Gastroesophageal sphincter (tissue), 4 donors: ENCODE measurements at places on chromosomes 3 and 15.

GRCh38 chr3:80535286-80535685 is 767.5 kb upstream of the ROBO1 start:
- ATAC-seq: no peak

GRCh38 chr3:16838561-16838960 is 46.2 kb upstream of the PLCL2 start:
- no peak for ATAC-seq

DNA sequence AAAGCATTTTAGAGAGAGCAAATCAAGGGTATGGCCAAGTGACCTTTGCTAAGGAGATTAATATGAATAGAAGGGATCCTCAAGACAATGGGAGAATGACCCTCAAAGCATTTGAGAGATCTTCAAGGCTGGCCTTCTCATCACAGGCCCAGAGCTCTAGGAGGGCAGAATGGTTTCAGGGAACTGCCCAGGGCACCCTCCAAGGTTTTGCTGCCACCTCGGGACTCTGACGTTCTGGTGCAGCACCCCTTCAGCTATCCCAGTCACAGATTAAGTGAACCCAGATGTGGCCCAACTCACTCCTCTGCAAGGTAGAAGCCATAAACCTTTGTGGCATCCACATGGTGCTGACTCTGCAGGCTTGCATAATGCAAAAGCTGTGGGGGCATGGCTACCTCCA is 209.3 kb downstream of the TLE3 start:
- ATAC-seq: no peak

DNA sequence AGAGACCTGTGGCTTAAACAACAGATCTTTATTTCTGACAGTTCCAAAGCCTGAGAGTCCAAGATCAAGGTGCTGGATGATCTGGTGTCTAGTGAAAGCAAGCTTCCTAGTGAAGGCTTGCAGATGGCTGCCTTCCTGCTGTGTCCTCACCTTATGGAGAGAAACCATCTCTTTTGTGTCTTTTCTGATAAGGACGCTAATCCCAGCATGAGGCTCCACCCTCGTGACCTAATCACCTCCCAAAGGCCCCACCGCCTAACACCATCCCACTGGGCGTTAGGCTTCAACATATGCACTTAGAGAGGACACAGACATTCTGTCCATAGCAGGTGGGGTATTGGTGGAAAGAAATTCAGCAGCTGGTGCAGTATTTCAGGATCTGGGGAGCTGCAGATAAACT is 19.8 kb upstream of the LYSMD4 start:
- ATAC-seq: no peak

DNA sequence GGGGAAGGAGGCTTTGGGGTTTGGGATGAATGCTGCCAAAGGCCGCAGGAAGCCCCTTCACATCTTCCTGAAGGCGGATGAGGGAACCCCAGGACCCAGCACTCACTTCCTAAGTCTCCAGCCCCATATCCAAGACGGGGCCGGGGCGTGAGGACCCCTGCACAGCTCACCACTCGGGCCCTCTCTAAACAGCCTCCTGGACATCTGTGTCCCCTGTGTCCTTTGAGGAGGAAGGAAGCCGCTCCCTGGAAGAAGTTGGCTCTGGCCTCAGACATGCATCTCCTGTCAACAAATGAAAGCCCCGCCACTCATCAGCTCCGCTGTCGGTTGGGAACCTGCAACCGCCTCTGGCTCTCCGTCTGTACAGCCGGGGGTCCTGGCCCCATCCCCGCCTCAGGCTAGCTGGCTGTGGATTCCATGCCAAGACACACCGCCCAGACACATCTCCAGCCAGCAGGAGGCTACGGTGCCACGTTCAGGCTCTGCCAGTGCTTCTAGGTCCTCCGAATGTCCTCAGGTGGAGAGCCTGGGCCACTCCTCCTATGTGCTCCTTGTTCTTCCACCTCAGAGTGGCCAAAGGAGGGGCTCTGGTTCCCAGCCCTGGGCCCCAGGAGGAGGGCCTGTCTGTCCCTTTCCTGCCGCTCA is 140.0 kb upstream of the MEF2A start:
- ATAC-seq: peak; percentile 18

DNA sequence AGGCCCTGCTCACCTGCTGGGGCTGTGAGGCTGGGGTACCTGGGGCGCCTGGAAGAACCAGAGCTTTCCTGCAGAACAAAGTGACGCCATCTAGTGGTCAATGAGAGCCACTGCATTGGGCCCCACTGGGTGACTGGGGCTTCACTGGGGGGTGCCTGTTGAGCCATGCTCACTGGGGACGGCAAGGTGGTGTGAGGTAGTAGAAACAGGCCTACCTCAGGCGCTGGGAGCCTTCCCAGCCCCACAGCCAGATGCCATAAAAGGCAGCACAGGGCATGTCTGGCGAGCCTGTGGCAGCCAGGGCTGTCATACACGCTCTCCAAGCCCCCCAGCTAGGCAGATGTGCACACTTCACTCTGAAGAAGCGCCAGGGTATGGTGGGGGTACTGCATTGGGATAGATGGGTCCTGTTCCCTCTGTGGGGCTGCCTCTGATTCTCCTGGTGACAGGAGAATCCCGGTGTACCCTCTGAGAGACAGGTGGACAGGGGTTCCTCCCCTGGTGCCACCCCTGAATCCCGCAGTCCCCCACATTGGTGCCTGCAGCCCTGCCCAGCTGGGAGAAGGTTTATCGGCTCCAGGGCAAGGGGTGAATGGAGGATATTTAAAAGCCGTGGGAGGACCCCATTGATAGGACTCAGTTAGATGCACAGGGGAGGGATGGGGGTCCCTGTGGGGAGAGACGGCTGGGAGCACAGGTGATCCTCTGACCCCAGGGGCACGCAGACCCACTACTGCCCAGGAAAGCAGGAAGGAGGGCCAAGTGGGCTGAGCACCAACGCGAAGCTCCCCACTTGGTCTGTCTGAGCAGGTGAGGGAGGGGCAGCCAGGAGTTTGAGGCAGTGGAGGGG is 178.8 kb downstream of the NSMCE3 start:
- no peak for ATAC-seq

DNA sequence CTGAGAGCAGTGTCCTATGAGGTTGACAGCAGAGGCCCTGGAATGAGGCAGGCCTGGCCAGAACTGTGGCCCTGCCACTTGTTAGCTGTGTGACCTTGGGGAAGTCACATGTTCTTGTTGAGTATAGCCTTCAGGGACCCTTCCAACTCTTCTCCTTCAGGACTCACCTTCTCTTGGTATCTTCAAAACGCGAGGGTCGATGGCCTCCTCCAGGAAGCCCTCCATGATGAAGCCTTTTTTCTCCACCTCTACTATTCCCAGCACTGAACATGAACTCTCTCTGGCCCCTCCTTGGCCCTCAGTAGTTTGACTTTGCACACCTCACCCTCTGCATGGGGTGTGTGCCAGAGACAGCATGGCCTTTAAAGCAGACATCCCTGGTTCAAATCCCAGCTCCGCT is 195.1 kb upstream of the LINGO1 start:
- no peak for ATAC-seq

DNA sequence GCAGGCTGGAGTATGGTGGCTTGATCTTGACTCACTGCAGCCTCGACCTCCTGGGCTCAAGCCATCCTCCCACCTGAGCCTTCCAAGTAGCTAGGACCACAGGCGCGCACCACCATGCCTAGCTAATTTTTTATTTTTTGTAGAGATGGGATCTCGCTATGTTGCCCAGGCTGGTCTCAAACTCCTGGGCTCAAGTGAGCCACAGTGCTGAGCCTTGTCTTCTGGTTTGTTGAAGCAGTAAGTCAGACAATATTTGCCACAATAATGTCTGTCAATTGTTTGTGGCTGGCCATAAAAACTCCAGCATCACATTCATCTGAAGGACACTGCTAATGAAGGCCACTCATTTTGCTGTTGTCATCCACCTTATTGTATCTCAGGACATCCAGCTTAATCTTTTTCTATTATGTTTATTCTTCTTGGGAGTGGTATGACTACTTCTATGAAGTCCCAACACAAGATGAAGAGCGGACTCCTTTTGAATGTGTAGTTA is 185.9 kb downstream of the FNDC3B start:
- ATAC-seq: no peak

GRCh38 chr3:157175691-157176507 is 16.0 kb upstream of the CCNL1 start:
- ATAC-seq: no peak

- ATAC-seq: no peak
These were observed 13.5 kb upstream of the MYO5C start for GRCh38 chr15:52309154-52309548.

DNA sequence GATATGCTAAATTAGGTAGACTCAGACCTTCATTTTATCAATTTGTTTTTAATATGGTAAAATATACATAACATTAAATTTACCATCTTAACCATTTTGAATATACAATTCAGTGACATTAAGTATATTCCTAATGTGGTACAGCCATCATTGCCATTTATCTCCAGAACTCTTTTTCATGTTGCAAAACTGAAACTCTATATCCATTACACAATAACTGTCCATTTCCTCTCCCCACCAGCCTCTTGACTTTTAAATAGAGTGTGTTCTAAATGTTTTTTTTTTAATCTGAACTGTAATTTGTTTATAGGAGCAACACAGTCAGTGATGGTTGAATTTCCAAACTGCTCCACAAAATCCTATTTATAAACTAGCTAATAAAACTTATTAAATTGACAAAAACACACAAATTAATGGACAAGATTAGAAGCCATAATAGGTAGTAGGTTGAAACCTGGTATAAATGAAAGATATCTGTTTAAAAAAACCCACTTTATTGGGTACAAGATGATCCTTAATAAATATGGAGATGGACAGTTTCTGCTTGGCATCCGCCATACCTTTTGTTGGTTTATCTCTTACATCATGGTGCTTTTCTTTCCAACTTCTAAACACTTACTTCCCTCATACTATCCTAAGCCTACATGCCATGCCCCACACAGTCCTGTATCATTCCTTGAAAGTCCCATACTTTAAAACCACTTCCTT is 142.4 kb downstream of the ZPLD1 start:
- no peak for ATAC-seq
